ENCODE measurements at places on chromosomes 6 and 20. TPM values are rescaled to one million over a fixed set of nuclear protein-coding genes. Genes with fewer than 3 reads are reported as not detected.

- H3K4me1 ChIP-seq = no peaks in the 10 kb centered on the region
- peaks cover 5% of the 10 kb centered on the region for H3K27me3 ChIP-seq
- H3K36me3 ChIP-seq = no peaks in the 10 kb centered on the region
These were observed 105.1 kb downstream of the EDN3 start for GRCh38 chr20:59405226-59406200.

The PNPLA1 gene
- not detected for total RNA-seq

DNA sequence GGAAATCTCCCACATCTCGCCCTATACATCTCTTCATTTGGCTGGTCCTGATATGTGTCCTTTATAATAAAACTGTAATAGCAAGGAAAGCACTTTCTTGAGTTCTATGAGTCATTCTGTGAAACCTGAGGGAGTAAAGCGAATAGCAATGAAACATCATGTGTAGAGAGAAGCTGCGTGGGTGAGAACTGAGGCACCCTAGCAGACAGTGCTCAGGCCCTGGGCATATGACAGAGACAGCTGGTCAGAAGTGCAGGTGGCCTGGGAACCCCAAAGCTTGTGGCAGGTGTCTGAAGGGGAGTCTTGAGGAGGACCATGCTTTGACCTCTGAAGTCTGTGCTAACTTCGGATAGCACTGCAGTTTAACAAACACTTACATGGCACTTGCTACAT is 1.3 kb upstream of the BLOC1S5 start:
- H3K27ac ChIP-seq = peak overlapping the region; percentile 90
- peak; percentile 81 for ATAC-seq
- peaks cover 19% of the 10 kb centered on the region for H3K36me3 ChIP-seq
- H3K27me3 ChIP-seq = no peaks in the 10 kb centered on the region
- H3K4me1 ChIP-seq = peaks cover 14% of the 10 kb centered on the region
- peak overlapping the region; percentile 80 for H3K4me3 ChIP-seq

The SLC2A4RG gene
- 30.5 TPM for total RNA-seq

DNA sequence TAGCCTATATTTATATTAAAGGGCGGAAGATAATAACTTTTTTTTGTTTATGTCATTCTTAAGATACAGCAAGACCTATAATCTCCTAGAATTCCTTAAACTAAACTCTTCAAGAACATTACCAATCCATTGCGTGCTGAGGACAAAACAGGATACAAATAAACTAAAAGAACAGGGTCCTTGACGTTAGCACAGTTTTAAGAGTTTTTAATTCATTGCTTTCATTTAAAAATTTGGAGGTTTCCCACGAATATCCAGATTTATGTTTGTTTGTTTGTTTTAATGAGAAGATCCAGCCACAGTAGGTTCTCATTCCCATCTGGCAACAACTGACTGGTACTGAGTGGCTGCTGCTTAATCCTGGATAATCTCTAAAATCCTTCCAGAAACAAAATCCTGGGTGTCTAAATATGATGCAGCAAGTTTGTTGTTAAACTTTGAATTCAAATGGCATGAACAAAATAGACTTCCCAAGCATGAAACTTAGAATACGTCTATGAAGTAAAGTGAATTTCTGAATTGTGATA is 153.7 kb downstream of the HACE1 start:
- H3K4me3 ChIP-seq = no peak overlapping the region
- H3K27ac ChIP-seq = peak overlapping the region; percentile 84
- no peaks in the 10 kb centered on the region for H3K27me3 ChIP-seq
- no peaks in the 10 kb centered on the region for H3K36me3 ChIP-seq
- no peak for ATAC-seq

The SIRPD gene
- not detected for total RNA-seq

DNA sequence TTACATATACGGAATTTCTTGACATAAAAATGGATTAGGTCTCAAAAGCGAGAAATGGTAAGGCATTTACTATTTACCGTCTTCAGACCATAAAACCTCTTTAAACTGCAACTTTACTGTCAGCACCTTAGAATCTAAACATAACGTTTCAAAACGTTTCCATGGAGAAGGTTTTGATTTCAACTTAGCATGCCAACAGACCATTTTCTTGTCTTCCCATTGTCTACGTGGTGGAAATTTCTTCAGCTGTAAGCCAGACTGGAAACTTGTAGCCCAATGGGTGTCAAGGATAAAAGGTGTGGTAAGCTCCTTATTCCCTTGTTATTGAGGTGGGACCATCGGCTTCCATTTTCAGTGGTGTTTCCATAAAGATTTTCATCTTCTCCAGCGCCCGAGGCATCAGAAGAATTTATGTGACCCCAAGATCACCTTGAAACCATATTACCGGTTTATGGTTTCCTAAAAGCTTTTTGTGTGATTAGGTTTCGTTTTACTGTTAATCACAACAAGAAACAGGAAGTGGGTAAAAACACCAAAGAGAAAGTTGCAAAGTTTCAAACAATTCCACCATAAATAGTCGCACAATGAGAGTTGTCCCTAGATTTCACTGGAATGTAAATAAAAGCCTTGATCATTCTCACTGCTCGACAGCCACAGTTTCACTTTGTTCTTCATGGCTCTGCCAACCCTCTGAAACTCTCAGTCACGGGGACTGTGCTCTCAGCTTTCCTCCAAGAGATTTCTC is 63.0 kb upstream of the CD2AP start:
- H3K27me3 ChIP-seq = no peaks in the 10 kb centered on the region
- no peaks in the 10 kb centered on the region for H3K36me3 ChIP-seq
- peak overlapping the region; percentile 64 for H3K27ac ChIP-seq
- H3K4me3 ChIP-seq = peak overlapping the region; percentile 86
- peak; percentile 59 for ATAC-seq

DNA sequence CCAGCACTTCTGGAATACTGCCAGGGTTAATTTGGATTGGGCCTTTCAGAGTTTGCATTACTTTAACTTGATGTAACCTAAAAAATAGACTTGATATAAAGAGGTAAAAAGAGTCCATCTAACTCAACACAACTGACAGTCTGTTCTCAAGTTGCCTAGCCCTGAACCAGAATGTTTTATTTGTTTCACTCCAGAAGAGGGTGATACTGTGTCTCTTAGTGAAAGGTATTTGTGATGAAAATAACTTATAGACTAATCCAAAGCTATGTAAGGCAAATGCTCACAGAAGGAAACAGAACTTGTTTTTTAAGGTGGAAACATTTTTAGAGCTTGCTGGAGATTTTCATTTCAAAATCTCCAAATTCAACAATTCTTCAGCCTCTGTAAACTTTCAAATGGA is 469.1 kb upstream of the RUNX2 start:
- H3K4me3 ChIP-seq = no peak overlapping the region
- H3K27ac ChIP-seq = no peak overlapping the region
- ATAC-seq = no peak

- ATAC-seq = no peak
- peaks cover 3% of the 10 kb centered on the region for H3K4me1 ChIP-seq
- no peaks in the 10 kb centered on the region for H3K36me3 ChIP-seq
- H3K4me3 ChIP-seq = no peak overlapping the region
These were observed 43.3 kb downstream of the SLC13A3 start for GRCh38 chr20:46607849-46608497.

- peaks cover 30% of the 10 kb centered on the region for H3K36me3 ChIP-seq
- peaks cover 7% of the 10 kb centered on the region for H3K27me3 ChIP-seq
- peaks cover 7% of the 10 kb centered on the region for H3K4me1 ChIP-seq
- H3K27ac ChIP-seq = no peak overlapping the region
These were observed 4.2 kb upstream of the IRF4 start for GRCh38 chr6:387293-387741.

GRCh38 chr6:21946298-21946783 is 350.5 kb downstream of the PRL start:
- ATAC-seq = no peak
- H3K4me1 ChIP-seq = no peaks in the 10 kb centered on the region
- peaks cover 3% of the 10 kb centered on the region for H3K27me3 ChIP-seq
- H3K27ac ChIP-seq = no peak overlapping the region

- no peaks in the 10 kb centered on the region for H3K4me1 ChIP-seq
- ATAC-seq = no peak
- no peaks in the 10 kb centered on the region for H3K36me3 ChIP-seq
These were observed 171.3 kb upstream of the CST7 start for GRCh38 chr20:24777746-24778145.

- ATAC-seq = no peak
- no peak overlapping the region for H3K27ac ChIP-seq
- H3K4me1 ChIP-seq = peaks cover 6% of the 10 kb centered on the region
- H3K36me3 ChIP-seq = peaks cover 21% of the 10 kb centered on the region
- H3K27me3 ChIP-seq = no peaks in the 10 kb centered on the region
- no peak overlapping the region for H3K4me3 ChIP-seq
These were observed 9.3 kb downstream of the SDHAF4 start for GRCh38 chr6:70575899-70576495.

DNA sequence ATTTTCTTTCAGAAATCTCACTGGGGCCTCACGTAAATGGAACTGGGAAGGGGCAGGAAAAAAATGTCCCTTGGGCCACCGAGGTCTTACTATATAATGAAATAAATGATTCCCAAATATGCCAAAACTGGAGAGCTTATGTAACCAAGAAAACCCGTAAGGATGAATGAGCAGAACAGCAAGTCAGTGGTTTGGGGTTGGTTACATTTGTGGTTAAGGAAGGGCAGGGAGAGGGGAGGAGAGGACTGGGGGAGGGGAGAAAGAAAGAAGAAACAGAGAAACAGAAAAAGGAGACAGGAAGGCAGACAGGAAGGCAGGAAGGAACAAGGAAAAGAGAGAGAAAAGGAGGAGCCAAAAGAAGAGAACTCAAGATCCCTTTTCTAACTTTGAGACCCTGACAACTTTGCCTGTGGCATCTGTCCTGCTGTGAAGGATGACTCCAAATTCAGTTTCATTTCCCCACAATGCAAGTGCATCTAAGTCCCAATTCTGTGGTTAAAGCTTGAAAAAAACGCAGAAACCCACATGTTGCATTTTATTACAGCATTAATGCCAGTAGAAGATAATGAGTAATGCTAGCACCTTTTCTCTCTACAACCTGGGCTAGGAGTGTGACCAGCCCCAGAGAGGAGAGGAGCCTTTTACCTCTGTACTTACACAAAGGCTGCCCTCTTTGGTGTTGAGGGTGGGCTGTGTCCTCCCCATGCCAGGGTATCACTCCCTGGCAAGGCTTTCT is 10.8 kb upstream of the ARMC2 start:
- H3K4me1 ChIP-seq = peaks cover 15% of the 10 kb centered on the region
- H3K27me3 ChIP-seq = no peaks in the 10 kb centered on the region
- no peaks in the 10 kb centered on the region for H3K36me3 ChIP-seq
- peak overlapping the region; percentile 41 for H3K27ac ChIP-seq
- peak overlapping the region; percentile 6 for H3K4me3 ChIP-seq

The CCM2L gene
- not detected for total RNA-seq

GRCh38 chr6:168404560-168404959 is 36.4 kb upstream of the SMOC2 start:
- peaks cover 9% of the 10 kb centered on the region for H3K27me3 ChIP-seq
- H3K27ac ChIP-seq = no peak overlapping the region
- H3K4me1 ChIP-seq = no peaks in the 10 kb centered on the region
- no peak overlapping the region for H3K4me3 ChIP-seq

- H3K27ac ChIP-seq = no peak overlapping the region
- no peaks in the 10 kb centered on the region for H3K36me3 ChIP-seq
- H3K4me3 ChIP-seq = no peak overlapping the region
These were observed 42.3 kb downstream of the TBPL1 start for GRCh38 chr6:133995296-133995695.

- no peaks in the 10 kb centered on the region for H3K36me3 ChIP-seq
- no peak overlapping the region for H3K27ac ChIP-seq
- H3K4me1 ChIP-seq = no peaks in the 10 kb centered on the region
- no peak for ATAC-seq
- H3K27me3 ChIP-seq = peaks cover 6% of the 10 kb centered on the region
These were observed 4.4 kb downstream of the COL20A1 start for GRCh38 chr20:63297371-63297781.

The F13A1 gene
- total RNA-seq = 0.06 TPM

- H3K36me3 ChIP-seq = no peaks in the 10 kb centered on the region
- no peaks in the 10 kb centered on the region for H3K4me1 ChIP-seq
- H3K4me3 ChIP-seq = no peak overlapping the region
- H3K27ac ChIP-seq = no peak overlapping the region
These were observed 73.3 kb upstream of the PAX1 start for GRCh38 chr20:21632031-21632734.

GRCh38 chr6:7150381-7151064 is 42.8 kb downstream of the RREB1 start:
- H3K36me3 ChIP-seq = peaks cover 8% of the 10 kb centered on the region
- H3K27ac ChIP-seq = peak overlapping the region; percentile 21
- no peaks in the 10 kb centered on the region for H3K27me3 ChIP-seq
- H3K4me3 ChIP-seq = no peak overlapping the region

- no peak overlapping the region for H3K4me3 ChIP-seq
- ATAC-seq = no peak
- peaks cover 11% of the 10 kb centered on the region for H3K27me3 ChIP-seq
These were observed 287.6 kb upstream of the SOX4 start for GRCh38 chr6:21305893-21306332.

GRCh38 chr20:54497931-54498718 is 22.7 kb downstream of the DOK5 start:
- H3K4me3 ChIP-seq = no peak overlapping the region
- ATAC-seq = no peak
- peaks cover 2% of the 10 kb centered on the region for H3K27me3 ChIP-seq
- no peaks in the 10 kb centered on the region for H3K4me1 ChIP-seq
- H3K36me3 ChIP-seq = no peaks in the 10 kb centered on the region

- H3K4me3 ChIP-seq = no peak overlapping the region
- H3K36me3 ChIP-seq = peaks cover 60% of the 10 kb centered on the region
- no peaks in the 10 kb centered on the region for H3K27me3 ChIP-seq
- no peak for ATAC-seq
These were observed 13.8 kb downstream of the TMX4 start for GRCh38 chr20:8005575-8006366.

The PROCR gene
- total RNA-seq = 2.5 TPM

DNA sequence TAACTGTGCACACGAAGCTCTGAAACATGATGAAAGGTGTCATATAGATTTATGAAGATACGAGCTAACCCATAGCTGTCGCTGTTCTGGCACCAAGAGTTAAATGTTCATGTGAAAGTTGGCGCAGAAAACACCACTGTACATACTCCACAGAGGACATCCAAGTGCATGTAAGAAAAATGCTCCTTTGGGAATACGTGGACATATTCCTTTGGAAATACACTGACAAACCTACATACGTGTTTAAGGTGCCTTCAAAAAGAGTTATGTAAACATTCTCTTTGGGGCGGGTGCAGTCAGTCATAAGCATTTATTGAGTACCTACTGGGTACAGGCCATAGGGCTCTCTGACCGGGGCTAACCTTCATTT is 723 bp upstream of the ARID1B start:
- H3K36me3 ChIP-seq = peaks cover 27% of the 10 kb centered on the region
- no peak for ATAC-seq
- no peaks in the 10 kb centered on the region for H3K27me3 ChIP-seq
- H3K4me3 ChIP-seq = peak overlapping the region; percentile 92
- peak overlapping the region; percentile 94 for H3K27ac ChIP-seq

GRCh38 chr6:7996538-7997111 is 67.6 kb downstream of the BLOC1S5 start:
- no peaks in the 10 kb centered on the region for H3K27me3 ChIP-seq
- H3K36me3 ChIP-seq = no peaks in the 10 kb centered on the region
- H3K4me1 ChIP-seq = no peaks in the 10 kb centered on the region

GRCh38 chr6:167799033-167799821 is 27.5 kb upstream of the AFDN start:
- peaks cover 50% of the 10 kb centered on the region for H3K27me3 ChIP-seq
- no peaks in the 10 kb centered on the region for H3K4me1 ChIP-seq
- H3K27ac ChIP-seq = no peak overlapping the region
- H3K36me3 ChIP-seq = no peaks in the 10 kb centered on the region
- no peak overlapping the region for H3K4me3 ChIP-seq
- ATAC-seq = no peak

Data from activated T-helper 17 cell treated with anti-CD3 and anti-CD28 coated beads, Interleukin-2, amount 50 U/mL, for 72 hours (primary cell).